Neural progenitor cell (in vitro differentiated cells): ENCODE measurements at places on chromosomes 7 and 10. TPM values are rescaled to one million over a fixed set of nuclear protein-coding genes. Genes with fewer than 3 reads are reported as not detected.

GRCh38 chr10:109823196-109823595, 100.1 kb downstream of the XPNPEP1 start:
- no peak for DNase-seq
- no peak overlapping the region for H3K4me3 ChIP-seq
- no peak overlapping the region for H3K27ac ChIP-seq
- H3K4me1 ChIP-seq, result no peaks in the 10 kb centered on the region
- H3K36me3 ChIP-seq, result no peaks in the 10 kb centered on the region
- no peaks in the 10 kb centered on the region for H3K27me3 ChIP-seq

DNA sequence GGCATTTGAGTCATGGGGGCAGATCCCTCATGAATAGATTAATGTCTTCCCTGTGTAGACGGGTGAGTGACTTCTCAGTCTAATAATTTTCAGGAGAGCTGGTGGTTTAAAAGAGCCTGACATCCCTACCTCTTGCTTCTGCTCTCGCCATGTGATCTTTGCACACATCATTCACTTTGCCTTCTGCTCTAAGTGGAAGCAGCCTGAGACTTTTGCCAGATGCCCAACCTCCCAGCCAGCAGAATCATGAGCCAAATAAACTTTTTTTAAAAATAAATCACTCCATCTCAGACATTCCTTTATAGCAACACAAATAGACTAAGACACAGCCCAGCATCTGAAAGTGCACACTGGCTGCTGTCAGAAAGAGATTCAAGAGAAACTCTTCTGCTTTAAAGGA, 155.2 kb downstream of the ZNF365 start:
- H3K27me3 ChIP-seq, result no peaks in the 10 kb centered on the region
- H3K27ac ChIP-seq, result no peak overlapping the region
- H3K4me1 ChIP-seq, result no peaks in the 10 kb centered on the region
- no peaks in the 10 kb centered on the region for H3K36me3 ChIP-seq
- no peak for DNase-seq
- H3K4me3 ChIP-seq, result no peak overlapping the region

GRCh38 chr10:133039107-133039802, 48.5 kb upstream of the ADGRA1 start:
- DNase-seq, result peak; percentile 61
- H3K4me1 ChIP-seq, result no peaks in the 10 kb centered on the region
- H3K36me3 ChIP-seq, result no peaks in the 10 kb centered on the region

DNA sequence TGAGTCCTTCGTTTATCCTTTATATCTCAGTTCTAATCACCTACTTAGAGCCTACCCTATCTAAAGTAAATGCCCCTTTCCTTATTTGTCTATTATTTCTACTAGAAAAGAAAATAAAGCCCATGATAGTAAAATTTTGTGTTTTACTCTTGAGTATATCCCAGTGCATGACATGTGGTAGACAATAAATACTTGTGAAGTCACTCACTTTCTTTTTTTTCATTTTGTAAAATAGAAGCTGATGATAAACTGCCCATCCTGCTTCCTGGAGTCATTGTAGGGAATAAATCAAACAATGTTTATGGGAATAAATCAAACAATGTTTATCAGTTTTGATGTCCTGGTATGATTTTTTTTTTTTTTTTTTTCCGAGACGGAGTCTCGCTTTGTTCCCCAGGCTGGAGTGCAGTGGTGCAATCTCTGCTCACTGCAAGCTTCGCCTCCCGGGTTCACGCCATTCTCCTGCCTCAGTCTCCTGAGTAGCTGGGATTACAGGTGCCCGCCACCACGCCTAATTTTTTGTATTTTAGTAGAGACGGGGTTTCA, 36.1 kb downstream of the BTRC start:
- DNase-seq, result no peak
- H3K27ac ChIP-seq, result no peak overlapping the region
- no peaks in the 10 kb centered on the region for H3K36me3 ChIP-seq

GRCh38 chr7:156604311-156604710, 36.3 kb upstream of the RNF32 start:
- H3K36me3 ChIP-seq, result no peaks in the 10 kb centered on the region
- H3K27me3 ChIP-seq, result no peaks in the 10 kb centered on the region
- no peak for DNase-seq
- no peak overlapping the region for H3K4me3 ChIP-seq
- peaks cover 11% of the 10 kb centered on the region for H3K4me1 ChIP-seq

DNA sequence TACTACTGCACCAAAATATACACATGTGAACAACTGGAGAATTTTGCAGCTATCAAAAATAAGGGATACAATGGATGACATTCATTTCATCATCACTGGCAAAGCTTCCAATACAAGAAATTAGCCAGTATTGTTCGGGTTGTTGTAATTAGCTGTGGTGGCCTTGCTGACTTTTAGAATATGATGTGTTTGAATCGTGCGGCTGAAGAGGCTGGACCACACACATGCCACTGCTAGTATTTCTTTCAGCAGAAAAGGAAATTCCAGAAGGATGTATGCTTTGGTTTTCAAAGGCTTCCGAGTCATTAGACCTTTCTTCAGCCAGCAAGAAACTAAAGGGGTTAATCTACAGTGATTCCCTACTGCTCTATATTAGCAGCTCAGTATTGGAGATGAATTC, 16.6 kb downstream of the RPP38 start:
- no peak overlapping the region for H3K27ac ChIP-seq
- no peaks in the 10 kb centered on the region for H3K4me1 ChIP-seq
- H3K4me3 ChIP-seq, result no peak overlapping the region
- no peaks in the 10 kb centered on the region for H3K27me3 ChIP-seq
- peaks cover 13% of the 10 kb centered on the region for H3K36me3 ChIP-seq

DNA sequence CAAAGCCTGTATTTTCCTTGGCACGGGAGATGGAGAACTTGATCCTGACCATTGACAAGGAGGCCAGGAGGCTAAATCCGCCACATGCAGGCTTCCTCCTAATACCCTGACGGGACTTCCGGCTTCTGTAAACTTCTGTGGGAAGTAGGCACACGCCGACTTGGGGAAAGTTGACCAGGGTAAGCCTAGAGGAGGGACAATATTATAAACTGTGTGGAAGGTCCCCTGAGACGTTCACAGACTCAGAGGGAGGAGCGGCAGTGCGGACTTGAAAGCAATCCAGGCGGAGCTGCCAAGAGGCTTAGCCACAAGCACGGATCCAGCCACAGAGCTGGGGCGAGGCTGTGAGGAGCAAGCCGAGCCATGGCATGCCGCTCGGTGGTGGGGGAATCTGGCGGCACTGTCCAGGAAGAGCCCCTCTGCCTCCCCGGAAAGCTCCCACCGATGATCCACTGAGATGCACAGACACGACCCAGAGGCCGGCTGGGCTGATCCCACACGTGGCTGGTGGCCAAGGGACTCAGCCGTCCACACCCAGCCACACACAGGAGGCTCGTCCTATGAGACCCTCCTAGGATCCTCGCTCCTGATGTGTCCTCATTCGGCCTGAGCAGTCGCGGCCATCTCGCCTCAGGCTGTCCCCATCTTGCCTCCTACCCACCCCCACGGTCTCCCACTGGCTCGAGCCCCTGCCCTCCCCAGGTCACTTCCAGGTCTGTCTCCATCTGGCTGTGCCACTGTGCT, 40.0 kb upstream of the INSIG1 start:
- DNase-seq, result no peak
- H3K4me3 ChIP-seq, result no peak overlapping the region
- no peak overlapping the region for H3K27ac ChIP-seq
- H3K36me3 ChIP-seq, result no peaks in the 10 kb centered on the region

Gene MARVELD1
- 7.1 and 21.9 TPM in 2 replicates for total RNA-seq

Gene ANLN
- total RNA-seq, result 117 and 176 TPM in 2 replicates
